ENCODE measurements at places on chromosomes 7 and 10.

GRCh38 chr7:70113536-70113935 lies 515.3 kb downstream of the AUTS2 start:
- DNase-seq = no peak

- DNase-seq = peak; percentile 14
Observed at GRCh38 chr10:89074120-89074519, 83.5 kb downstream of the FAS start.

- no peak for DNase-seq
Observed at GRCh38 chr7:47830015-47830414, 118.3 kb downstream of the PKD1L1 start.

GRCh38 chr7:74474271-74474865 lies 20.7 kb downstream of the GTF2IRD1 start:
- DNase-seq = peak; percentile 55

GRCh38 chr10:52644373-52645186 lies 128.0 kb downstream of the MBL2 start:
- DNase-seq = peak; percentile 84
